ENCODE measurements at places on chromosomes 11 and 22. TPM values are rescaled to one million over a fixed set of nuclear protein-coding genes. Genes with fewer than 3 reads are reported as not detected.

DNA sequence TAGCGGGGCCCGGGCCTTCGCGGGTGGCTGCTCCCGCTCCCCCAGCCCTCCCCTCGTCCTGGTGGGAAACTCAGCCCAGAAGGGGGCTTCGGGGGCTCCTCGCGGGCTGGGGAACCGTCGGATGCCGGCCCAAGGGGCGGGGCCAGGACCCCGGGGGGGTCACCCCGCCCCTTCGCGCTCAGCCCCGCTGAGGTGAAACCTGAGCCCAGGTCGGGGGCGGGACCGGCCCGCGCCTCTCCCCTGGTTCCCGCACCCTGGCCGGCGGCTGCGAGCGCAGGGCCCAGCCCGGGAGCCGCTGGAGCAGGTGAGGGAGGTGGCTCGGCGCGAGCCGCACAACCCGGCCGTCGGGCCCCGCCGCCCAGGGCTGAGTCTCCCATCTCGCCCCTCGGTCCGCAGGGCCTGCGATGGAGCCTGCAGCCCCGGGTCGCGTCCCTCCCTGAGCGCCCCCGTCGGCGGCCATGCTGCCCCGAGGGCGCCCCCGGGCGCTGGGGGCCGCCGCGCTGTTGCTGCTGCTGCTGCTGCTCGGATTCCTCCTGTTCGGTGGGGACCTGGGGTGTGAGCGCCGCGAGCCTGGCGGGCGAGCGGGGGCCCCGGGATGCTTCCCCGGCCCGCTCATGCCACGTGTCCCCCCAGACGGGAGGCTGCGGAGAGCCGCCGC is at the start of gene LARGE2:
Gene LARGE2 (plus strand): TSS at position 232 of the 658 bp plus-strand sequence. CDS start 227 bp downstream, at position 459.
- H3K4me1 ChIP-seq, result peaks cover 17% of the 10 kb centered on the region
- peak; percentile 45 for DNase-seq
- peak within 1 kb of the TSS; percentile 69 for H3K4me3 ChIP-seq
- peaks cover 19% of the 10 kb centered on the region for H3K27me3 ChIP-seq
- no peaks in the 10 kb centered on the region for H3K36me3 ChIP-seq

GRCh38 chr11:94647926-94648325 is 80.8 kb downstream of the PIWIL4 start:
- H3K27ac ChIP-seq, result no peak overlapping the region
- H3K36me3 ChIP-seq, result no peaks in the 10 kb centered on the region
- DNase-seq, result no peak
- peaks cover 9% of the 10 kb centered on the region for H3K27me3 ChIP-seq
- no peaks in the 10 kb centered on the region for H3K4me1 ChIP-seq

Gene CCDC88B
- total RNA-seq, result 132 TPM

DNA sequence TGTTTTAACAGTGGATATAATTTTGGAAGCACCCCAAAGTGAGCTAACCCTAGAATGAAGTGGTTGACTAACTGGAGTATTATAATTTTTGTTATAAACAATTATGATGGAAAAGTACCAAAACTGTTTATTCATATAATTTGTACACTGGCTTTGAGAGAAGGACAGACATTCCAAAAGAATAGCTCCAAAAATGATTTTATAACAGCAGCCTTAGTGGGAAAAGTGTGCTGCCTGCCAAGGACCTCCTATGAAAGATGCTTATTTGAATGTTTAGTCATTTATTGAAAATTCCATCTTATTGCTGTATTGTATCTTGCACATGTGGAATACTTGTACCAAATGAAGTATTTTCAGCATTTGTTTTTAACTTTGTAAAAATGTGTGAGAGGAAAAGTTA is 169.8 kb downstream of the GUCY1A2 start:
- H3K27me3 ChIP-seq, result no peaks in the 10 kb centered on the region
- H3K4me1 ChIP-seq, result no peaks in the 10 kb centered on the region
- no peaks in the 10 kb centered on the region for H3K36me3 ChIP-seq
- DNase-seq, result no peak
- H3K27ac ChIP-seq, result no peak overlapping the region

GRCh38 chr11:74330075-74330858 is 18.8 kb upstream of the P4HA3 start:
- no peak for DNase-seq
- H3K36me3 ChIP-seq, result peaks cover 2% of the 10 kb centered on the region
- peaks cover 2% of the 10 kb centered on the region for H3K27me3 ChIP-seq

DNA sequence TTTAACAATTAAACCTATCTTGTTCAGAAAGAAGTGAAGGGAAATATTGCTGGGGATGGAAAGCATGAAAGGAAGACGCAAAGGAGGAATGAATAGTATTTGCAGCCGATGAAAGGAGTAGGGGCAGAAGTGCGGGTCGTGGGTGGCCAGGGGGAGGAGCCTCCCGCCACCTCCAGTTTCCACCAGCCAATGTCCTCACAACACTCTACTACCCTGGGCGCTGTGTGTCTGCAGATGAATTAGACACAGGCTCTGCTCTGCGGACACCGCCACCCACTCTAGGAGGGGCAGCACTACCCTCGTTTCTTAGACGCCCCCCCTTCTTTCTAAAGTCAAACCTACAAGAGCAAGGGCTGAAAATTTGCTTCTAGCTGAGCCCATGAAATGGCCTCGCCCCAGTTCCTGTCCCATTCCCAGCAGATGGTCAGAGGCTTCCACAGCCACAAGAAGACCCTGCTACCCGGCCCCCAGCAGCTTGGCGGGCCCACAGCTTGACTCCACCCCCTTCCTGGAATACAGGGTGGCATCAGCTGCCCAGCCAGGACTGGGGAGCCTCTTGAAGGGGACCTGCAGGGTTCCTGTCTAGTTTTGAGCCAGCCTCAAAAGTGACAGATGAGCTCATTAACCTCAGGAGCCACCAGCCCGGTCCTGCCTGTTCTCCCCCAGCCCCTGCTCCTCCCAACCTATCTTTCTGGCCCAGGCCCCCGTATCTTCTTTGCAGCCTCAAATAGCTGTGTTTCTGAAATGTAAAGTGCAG is 268.1 kb downstream of the BUD13 start:
- peaks cover 41% of the 10 kb centered on the region for H3K27me3 ChIP-seq
- H3K27ac ChIP-seq, result no peak overlapping the region
- H3K36me3 ChIP-seq, result no peaks in the 10 kb centered on the region
- no peaks in the 10 kb centered on the region for H3K4me1 ChIP-seq
- no peak for DNase-seq

Gene MUC6
- not detected for total RNA-seq

DNA sequence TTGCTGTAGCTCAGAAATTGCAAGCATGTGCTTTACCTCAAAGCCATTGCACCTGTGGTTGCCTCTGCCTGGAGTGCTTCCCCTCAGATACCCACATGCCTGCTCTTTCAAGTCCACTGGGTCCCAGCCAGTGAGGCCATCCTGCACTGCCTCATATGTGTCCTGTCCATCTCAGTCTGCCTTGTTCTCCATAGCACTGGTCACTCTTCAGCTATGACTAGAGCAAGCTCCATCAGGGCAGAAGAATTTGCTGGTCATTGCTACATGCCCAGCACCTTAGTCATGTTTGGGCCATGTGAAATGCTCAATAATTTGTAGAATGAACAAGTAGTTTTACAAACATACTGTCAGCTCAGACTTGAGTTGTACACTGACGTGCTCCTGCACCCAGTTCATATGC is 64.4 kb upstream of the HORMAD2 start:
- H3K27ac ChIP-seq, result no peak overlapping the region
- no peak for DNase-seq
- no peak overlapping the region for H3K4me3 ChIP-seq
- H3K4me1 ChIP-seq, result peaks cover 6% of the 10 kb centered on the region
- no peaks in the 10 kb centered on the region for H3K27me3 ChIP-seq

Gene KCNK4
- total RNA-seq, result not detected

Gene SDHAF2
- total RNA-seq, result 53.1 TPM

Gene SYCE3
- total RNA-seq, result 0.79 TPM

Gene HEPHL1
- not detected for total RNA-seq

DNA sequence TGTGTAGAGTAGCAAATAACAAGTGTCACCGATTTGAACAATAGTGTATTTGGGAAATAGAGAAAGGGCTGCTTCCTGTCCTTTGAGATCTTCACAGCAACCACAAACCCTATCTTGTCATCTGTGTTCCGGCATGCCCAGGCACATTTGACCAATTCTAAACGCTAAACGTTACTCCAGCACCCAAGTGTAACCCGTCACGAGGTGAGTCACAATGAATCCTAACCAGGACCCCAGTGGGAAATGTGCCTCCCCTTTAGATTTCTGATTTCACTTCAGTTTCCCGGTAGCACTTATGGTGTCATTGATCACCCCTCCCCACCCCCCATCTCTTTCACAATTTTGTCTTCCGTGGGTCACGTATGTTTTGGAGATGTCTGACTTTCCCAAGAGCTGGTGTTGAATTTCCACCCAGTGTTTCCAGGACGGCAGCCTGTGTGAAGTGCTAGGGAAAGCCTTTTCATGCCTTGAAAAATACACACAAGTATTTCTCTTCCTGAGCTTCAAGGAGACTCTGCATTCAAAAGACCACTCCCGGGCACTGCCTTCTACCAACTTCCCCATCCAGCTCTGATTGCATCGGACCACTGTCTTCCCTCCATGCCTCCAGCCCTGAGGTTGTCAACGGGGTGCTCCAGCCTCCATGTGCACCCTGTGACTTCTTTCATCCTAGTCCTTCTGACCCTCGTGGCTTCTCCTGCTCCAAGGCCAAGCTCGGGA is 10.5 kb upstream of the C11orf24 start:
- peak overlapping the region; percentile 78 for H3K4me3 ChIP-seq
- DNase-seq, result peak; percentile 49

DNA sequence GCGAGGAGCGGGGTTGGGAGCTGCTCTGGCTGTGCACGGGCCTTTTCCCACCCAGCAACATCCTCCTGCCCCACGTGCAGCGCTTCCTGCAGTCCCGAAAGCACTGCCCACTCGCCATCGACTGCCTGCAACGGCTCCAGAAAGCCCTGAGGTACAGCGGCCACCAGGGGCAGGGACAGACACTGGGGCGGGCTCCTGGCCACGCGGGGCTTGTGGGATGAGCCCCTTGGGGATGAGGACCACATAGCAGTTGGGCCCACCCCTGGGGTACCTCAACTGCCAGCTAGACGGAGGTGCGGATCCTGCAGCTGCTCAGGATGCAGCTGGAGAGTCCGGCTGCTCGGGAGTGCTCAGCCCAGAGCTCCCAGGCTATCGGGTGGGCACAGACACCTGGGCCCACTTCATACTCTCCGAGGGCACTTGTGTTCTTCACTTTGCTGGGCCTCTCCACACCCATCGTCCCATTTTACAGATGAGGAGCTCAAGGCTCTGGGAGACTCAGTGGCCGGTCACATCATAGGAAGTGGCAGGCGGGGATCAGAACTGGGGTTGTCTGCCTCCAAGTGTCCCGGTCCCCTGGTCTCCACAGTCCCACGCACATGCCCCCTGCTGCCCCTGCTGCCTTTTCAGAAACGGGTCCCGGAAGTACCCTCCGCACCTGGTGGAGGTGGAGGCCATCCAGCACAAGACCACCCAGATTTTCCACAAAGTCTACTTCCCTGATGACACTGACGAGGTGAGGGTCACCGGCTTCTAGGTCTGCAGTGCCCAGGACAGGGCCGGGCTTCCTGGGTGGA is 77.6 kb downstream of the MYO7A start:
- no peaks in the 10 kb centered on the region for H3K4me1 ChIP-seq
- DNase-seq, result peak; percentile 21
- no peak overlapping the region for H3K4me3 ChIP-seq
- H3K27me3 ChIP-seq, result peaks cover 3% of the 10 kb centered on the region
- H3K36me3 ChIP-seq, result no peaks in the 10 kb centered on the region

DNA sequence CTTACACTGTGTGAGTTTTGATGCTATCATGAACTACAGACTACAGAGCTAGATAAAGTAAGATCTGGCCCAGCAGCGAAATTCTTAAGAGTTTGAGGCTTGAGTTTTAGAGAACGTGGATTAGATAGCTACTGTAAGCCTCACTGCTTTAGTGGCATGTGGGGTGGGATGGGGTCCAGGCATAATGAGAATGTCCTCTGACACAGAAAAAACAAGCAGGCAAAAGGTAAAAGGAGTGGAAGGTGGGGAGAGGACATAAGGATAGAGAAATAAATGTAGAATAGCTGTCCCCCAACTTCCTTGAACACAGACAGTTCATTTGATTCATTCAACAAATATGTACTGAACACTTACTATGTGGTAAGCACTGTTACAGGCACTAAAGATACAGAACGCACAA is 324.5 kb upstream of the PITPNB start:
- H3K27me3 ChIP-seq, result peaks cover 5% of the 10 kb centered on the region
- H3K4me3 ChIP-seq, result no peak overlapping the region
- H3K36me3 ChIP-seq, result no peaks in the 10 kb centered on the region
- H3K4me1 ChIP-seq, result no peaks in the 10 kb centered on the region
- DNase-seq, result no peak

DNA sequence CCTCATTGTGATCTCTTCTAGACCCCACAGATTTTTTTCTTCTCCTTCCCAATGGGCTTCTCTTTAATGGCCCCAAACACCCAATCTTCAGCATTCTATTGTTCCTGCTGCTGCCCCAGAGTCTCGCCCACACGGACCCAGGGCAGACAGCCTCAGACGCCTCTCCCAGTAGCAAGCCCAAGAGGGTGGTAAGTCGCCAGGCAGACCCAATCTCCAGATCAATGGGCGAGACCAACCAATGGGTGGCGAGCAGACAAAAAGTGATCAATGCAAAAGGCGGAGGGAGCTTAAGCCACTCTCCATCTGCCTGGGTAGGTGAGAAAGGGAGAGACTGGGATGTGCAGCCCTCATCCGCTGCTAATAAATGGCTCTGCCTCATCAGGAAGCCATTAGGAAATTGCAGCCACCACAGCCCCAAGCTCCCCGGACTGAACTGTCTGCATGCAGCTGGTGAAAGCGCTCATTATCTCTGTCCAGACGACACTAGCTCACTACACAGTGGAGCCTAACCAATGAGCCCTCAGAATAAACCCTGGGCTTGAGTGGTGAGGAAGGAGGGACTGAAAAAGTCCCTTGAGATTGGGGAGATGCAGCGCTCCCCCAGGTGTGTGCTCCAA is 81.8 kb downstream of the ETS1 start:
- no peaks in the 10 kb centered on the region for H3K27me3 ChIP-seq
- peak overlapping the region; percentile 89 for H3K27ac ChIP-seq

Gene XPNPEP3
- 14.7 TPM for total RNA-seq

DNA sequence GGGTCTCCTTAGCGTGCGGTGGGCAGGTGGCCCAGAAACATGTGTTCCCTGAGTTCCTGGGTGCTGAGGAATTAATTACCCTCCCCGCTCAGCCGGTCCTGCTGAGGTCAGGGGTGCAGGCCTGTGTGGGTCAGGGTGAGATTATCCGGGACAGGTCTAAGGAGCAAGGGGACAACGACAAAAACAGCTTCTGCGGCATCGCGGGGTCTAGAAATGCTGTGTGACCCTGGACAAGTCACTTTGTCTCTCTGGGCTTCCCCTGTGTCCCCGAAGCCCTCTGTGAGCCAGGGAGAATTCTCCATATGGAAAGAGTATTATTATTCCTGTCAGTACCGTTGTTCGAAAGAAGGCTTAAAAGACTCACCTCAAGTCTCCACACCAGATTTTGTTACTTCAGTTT is 186.1 kb downstream of the MN1 start:
- no peak overlapping the region for H3K4me3 ChIP-seq
- peaks cover 31% of the 10 kb centered on the region for H3K27me3 ChIP-seq
- no peaks in the 10 kb centered on the region for H3K36me3 ChIP-seq
- no peak overlapping the region for H3K27ac ChIP-seq
- peaks cover 3% of the 10 kb centered on the region for H3K4me1 ChIP-seq
- no peak for DNase-seq

All from activated naive CD8-positive, alpha-beta T cell treated with anti-CD3 and anti-CD28 coated beads, Interleukin-2, amount 10 ng/mL, durations not matched to agents 7 days and 5 days (primary cell).